Endothelial cell (in vitro differentiated cells): ENCODE measurements at places on chromosomes 5 and 9.

DNA sequence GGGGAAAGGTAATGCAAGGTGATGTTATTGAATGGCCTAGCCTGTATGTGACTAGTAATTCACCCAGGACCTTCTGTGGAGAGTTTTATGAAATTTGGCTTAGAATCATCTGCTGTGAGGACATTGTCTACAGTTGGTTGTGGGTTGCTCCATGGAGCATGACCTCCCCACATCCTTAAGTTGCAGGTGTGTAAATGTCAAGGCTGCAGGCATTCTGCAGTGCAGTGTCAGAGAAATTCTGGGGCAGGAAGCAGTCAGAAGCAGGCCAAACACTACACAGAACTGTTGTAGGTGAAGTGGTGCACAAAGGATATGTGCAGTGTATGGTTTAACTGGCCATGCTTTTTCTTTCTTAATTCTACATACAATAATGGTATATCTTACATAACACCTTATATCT lies 588.3 kb downstream of the EBF1 start:
- H3K36me3 ChIP-seq: no peaks in the 10 kb centered on the region
- no peak for DNase-seq
- H3K4me3 ChIP-seq: no peak overlapping the region
- peaks cover 11% of the 10 kb centered on the region for H3K4me1 ChIP-seq

DNA sequence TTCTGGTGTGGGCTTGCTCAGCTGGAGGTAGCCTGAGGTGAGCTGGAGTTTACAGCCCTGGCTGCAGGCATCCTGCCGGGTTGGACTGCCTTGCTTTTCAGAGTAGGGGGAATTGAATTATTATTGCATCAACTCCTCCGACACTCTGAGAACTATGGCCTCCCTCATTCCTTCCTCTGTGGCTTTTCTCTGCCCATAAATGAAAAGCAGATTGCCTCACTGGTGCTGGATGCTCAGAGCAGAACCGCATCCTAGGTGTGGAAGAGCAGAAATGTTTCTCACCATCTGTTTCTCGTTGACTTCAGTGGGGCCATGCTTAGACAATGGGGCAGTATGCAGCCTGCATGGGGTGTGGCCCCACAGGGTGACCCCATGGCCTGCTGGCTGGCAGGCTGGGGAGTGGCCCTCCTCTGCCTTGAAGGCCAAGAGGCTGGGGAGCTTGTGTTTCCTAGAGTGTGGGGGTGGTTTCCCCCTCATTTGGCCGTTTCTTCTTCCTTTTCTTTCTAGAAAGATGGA lies 27.3 kb upstream of the TGFBI start:
- H3K27ac ChIP-seq: no peak overlapping the region
- no peak overlapping the region for H3K4me3 ChIP-seq
- H3K27me3 ChIP-seq: no peaks in the 10 kb centered on the region
- peaks cover 18% of the 10 kb centered on the region for H3K4me1 ChIP-seq
- no peaks in the 10 kb centered on the region for H3K36me3 ChIP-seq

- no peaks in the 10 kb centered on the region for H3K4me1 ChIP-seq
- H3K36me3 ChIP-seq: no peaks in the 10 kb centered on the region
- no peak for DNase-seq
- H3K27ac ChIP-seq: no peak overlapping the region
- H3K4me3 ChIP-seq: no peak overlapping the region
These were observed 29.3 kb downstream of the TLR4 start for GRCh38 chr9:117733465-117733864.

DNA sequence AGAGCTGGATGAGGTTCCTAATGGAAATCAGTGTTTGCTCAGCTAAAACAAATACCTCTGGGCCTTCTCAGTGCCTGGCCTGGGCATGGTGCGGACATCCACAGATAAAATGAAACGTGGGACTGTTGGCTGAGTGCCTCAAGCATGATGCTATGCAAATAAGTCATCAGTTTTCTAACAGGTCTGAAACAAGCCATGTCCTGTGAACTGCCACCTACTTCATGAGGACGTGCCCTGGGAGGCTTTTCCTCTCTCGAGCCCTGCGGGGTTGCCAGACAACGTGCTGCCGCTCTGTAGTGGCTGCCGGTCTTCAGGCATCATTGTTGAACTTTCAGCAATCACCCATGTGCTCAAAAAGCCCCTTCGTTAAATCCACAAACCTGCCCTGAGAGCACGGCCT lies 240.4 kb upstream of the IRX2 start:
- no peak overlapping the region for H3K27ac ChIP-seq
- H3K4me3 ChIP-seq: no peak overlapping the region
- DNase-seq: no peak
- no peaks in the 10 kb centered on the region for H3K36me3 ChIP-seq
- no peaks in the 10 kb centered on the region for H3K4me1 ChIP-seq

DNA sequence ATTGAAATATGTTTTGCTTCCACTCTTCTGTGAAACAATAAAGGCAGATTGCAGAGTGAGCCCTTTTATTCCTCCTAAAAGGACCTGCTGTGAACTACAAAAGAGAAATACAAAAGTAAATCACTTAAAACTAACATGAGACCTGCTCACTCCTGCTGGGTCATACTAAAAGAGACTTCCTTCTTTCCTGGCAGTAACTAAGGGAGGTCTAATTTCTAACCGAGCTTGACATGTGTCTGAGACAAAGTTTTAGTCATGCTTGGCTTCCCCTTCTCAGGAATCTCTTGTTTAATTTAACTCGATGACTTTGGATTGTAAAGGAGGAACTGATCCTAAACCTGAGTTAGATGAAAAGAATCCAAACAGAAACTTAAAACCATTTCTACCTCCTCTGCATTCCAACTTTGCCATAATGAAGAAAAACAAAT lies 86.4 kb upstream of the CDH6 start:
- no peak for DNase-seq
- no peaks in the 10 kb centered on the region for H3K36me3 ChIP-seq
- H3K27ac ChIP-seq: no peak overlapping the region
- no peaks in the 10 kb centered on the region for H3K27me3 ChIP-seq
- H3K4me3 ChIP-seq: no peak overlapping the region
- H3K4me1 ChIP-seq: no peaks in the 10 kb centered on the region

- H3K36me3 ChIP-seq: no peaks in the 10 kb centered on the region
- peaks cover 19% of the 10 kb centered on the region for H3K4me1 ChIP-seq
- H3K27ac ChIP-seq: no peak overlapping the region
- no peak for DNase-seq
- H3K4me3 ChIP-seq: no peak overlapping the region
These were observed 83.2 kb upstream of the MAP3K1 start for GRCh38 chr5:56732121-56732520.

GRCh38 chr9:78144663-78145377 lies 91.1 kb upstream of the CEP78 start:
- peaks cover 4% of the 10 kb centered on the region for H3K4me1 ChIP-seq
- H3K4me3 ChIP-seq: no peak overlapping the region
- H3K27ac ChIP-seq: no peak overlapping the region
- H3K27me3 ChIP-seq: no peaks in the 10 kb centered on the region

DNA sequence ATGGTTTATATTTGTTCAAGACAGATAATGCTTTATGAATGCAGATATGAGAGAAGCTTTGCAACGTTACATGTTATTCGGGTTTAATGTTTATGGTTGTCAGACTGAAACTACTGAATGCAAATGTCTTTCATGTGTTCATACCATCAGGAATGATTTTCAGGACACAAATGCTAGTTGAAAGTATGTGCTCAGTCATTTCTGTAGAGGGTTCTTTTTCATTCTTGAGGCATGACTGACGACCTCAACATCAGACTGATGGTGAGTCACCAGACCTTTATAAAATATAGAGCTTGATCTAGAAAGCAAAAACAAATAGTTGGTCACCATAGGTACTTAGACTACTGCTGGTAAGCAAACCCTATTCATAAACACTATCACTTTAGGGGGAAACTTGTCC lies 287.3 kb upstream of the NUDT12 start:
- H3K27ac ChIP-seq: no peak overlapping the region
- no peak for DNase-seq
- H3K36me3 ChIP-seq: no peaks in the 10 kb centered on the region
- H3K4me3 ChIP-seq: no peak overlapping the region
- H3K4me1 ChIP-seq: no peaks in the 10 kb centered on the region

DNA sequence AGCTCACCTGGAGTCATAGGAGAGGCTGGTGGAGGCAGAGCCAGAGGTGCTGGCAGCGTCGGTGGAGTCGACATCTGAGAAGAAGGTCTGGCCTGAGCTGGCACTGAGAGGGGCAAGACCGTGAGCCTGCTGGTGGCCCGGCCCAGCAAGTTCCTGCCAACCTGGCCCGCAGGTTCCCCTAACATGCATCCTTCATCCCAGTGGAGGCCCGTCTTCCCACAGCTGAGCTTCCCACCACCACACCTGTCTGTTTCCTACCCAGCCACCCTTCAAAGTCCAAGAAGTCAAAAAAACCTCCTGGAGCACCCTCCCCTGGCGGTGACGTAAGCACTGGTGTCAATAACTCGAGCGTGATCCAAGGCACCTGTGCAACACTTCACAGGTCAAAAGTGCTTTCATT lies 16.9 kb downstream of the PHF19 start:
- H3K4me1 ChIP-seq: no peaks in the 10 kb centered on the region
- DNase-seq: no peak
- no peak overlapping the region for H3K4me3 ChIP-seq

GRCh38 chr9:135065151-135065550 lies 22.3 kb upstream of the OLFM1 start:
- no peaks in the 10 kb centered on the region for H3K4me1 ChIP-seq
- peaks cover 9% of the 10 kb centered on the region for H3K36me3 ChIP-seq
- H3K27me3 ChIP-seq: peaks cover 10% of the 10 kb centered on the region
- DNase-seq: no peak

DNA sequence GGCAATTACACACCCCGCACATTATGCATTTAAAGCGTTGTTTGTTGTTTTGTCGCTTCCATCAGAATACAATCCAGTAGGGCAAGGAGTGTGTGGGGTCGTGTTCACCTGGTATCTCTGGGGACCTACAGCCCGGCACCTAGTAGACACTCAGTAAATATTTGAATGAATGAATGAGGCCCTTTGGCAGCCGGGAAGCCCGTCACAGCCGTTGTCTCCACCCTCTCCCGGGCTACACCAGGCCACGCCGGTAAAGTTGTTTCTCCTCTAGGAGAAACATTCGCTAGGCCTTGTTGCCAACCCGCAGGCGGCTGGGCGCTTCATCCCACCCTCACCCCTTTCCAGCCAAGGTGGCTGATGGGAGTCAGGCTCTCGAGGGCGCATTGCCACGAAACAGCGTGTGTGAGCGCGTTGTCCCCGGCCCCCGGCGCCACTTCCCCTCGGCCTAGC lies 876 bp upstream of the JAK2 start:
- H3K36me3 ChIP-seq: peaks cover 6% of the 10 kb centered on the region
- H3K27me3 ChIP-seq: peaks cover 7% of the 10 kb centered on the region
- H3K27ac ChIP-seq: peak overlapping the region; percentile 72
- no peak for DNase-seq

- H3K4me1 ChIP-seq: peaks cover 3% of the 10 kb centered on the region
- H3K4me3 ChIP-seq: no peak overlapping the region
- peaks cover 12% of the 10 kb centered on the region for H3K27me3 ChIP-seq
- DNase-seq: no peak
- H3K36me3 ChIP-seq: peaks cover 23% of the 10 kb centered on the region
- no peak overlapping the region for H3K27ac ChIP-seq
These were observed 92.0 kb downstream of the PHF2 start for GRCh38 chr9:93668261-93668871.
